ENCODE measurements at places on chromosomes 2 and 18.

GRCh38 chr2:62576276-62576939 is 70.4 kb upstream of the TMEM17 start:
- DNase-seq = no peak

GRCh38 chr2:40226637-40227036 is 225.3 kb downstream of the SLC8A1 start:
- DNase-seq = no peak

GRCh38 chr2:70852824-70853223 is 17.2 kb upstream of the CD207 start:
- DNase-seq = no peak

- DNase-seq = no peak
Observed at GRCh38 chr2:97660044-97660774, 3.6 kb downstream of the ACTR1B start.

- no peak for DNase-seq
Observed at GRCh38 chr18:38843291-38843690, 1277.7 kb upstream of the CELF4 start.
